M059J (cell line): ENCODE measurements at places on chromosomes 11 and 22. TPM values are rescaled to one million over a fixed set of nuclear protein-coding genes. Genes with fewer than 3 reads are reported as not detected.

GRCh38 chr11:102026959-102027358 is 20.3 kb upstream of the CFAP300 start:
- peak; percentile 6 for DNase-seq

DNA sequence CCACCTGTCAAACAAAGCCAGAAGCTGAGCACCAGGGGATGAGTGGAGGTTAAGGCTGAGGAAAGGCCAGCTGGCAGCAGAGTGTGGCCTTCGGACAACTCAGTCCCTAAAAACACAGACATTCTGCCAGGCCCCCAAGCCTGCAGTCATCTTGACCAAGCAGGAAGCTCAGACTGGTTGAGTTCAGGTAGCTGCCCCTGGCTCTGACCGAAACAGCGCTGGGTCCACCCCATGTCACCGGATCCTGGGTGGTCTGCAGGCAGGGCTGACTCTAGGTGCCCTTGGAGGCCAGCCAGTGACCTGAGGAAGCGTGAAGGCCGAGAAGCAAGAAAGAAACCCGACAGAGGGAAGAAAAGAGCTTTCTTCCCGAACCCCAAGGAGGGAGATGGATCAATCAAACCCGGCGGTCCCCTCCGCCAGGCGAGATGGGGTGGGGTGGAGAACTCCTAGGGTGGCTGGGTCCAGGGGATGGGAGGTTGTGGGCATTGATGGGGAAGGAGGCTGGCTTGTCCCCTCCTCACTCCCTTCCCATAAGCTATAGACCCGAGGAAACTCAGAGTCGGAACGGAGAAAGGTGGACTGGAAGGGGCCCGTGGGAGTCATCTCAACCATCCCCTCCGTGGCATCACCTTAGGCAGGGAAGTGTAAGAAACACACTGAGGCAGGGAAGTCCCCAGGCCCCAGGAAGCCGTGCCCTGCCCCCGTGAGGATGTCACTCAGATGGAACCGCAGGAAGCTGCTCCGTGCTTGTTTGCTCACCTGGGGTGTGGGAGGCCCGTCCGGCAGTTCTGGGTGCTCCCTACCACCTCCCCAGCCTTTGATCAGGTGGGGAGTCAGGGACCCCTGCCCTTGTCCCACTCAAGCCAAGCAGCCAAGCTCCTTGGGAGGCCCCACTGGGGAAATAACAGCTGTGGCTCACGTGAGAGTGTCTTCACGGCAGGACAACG is 11.7 kb downstream of the CXCR5 start:
- no peak for DNase-seq

Gene C22orf23
- 0.05 and 0.22 TPM in 2 replicates for total RNA-seq

Gene NADSYN1
- total RNA-seq = 21.1 and 23.8 TPM in 2 replicates

- DNase-seq = peak; percentile 1
Observed at GRCh38 chr11:117717485-117718314, 79.3 kb downstream of the DSCAML1 start.

GRCh38 chr11:76978818-76979217 is 55.4 kb upstream of the B3GNT6 start:
- no peak for DNase-seq

DNA sequence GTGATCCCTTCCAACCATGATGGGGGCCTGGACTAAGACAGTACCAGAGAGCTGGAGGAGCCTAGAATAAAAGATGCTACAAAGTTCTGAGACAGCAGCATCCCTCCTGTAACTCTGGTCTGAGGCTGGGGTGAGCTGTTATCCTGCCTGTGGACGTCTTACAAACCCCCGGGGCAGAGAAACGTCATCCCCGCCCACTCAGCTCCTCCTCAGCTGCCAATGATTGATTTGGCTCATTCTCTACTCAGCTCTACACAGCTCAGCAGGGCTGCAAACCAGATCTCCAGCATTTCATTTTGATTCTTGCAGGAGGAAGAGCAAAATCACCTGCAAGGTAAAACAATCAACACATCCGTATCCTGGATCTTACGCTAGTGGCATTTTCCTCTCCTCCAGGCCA is 55.5 kb downstream of the CSNK2A3 start:
- DNase-seq = no peak

DNA sequence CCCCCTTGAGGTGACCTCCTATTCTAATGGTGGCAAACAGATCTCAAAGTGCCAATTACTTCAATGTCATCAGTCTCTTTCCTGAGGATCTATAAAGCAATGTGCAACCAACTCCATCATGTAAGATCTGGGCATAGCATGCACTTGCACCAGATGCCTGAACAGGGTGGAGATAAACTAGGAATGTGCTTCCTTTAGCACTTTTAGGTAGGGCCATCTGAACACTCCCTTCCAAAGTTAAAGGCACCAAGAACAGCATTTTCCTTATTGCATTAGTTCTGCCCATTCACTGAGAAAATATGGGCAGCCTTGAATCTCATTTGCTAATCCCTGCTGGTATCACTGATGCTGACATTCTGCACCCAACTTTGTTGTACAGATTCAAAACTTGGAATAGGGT is 112.0 kb downstream of the SGSM3 start:
- no peak for DNase-seq

Gene PGAP2
- 12.4 and 13.9 TPM in 2 replicates for total RNA-seq

- DNase-seq = peak; percentile 73
Observed at GRCh38 chr11:8809939-8810539, 101.0 kb upstream of the AKIP1 start.

DNA sequence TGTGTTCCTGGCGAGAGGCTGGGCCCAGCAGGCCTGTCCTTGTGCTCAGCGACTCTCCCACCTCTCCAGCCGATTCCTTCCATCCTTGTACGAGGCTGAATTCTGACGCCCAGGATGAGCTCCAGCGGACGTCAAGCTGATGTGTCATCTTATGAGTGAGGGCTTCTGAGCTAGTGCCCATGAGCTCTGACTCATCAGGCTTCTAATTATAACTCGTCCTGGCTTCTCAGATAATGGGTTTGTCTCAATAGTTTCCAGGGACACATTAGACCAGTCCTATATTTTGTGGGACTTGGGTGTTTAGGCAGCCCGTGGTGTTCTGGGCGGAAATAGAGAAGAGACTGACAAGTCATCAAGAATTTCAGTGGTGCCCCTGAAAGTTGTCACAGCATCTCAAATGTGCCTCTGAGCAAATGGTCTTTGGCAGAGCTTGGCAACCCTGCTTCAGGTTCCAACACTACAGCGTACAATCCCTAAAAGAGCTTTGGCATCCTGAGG is 108.2 kb upstream of the CD44 start:
- peak; percentile 100 for DNase-seq

GRCh38 chr22:19870153-19871022 is 15.7 kb upstream of the GNB1L start:
- no peak for DNase-seq

- peak; percentile 37 for DNase-seq
Observed at GRCh38 chr11:12941671-12942070, 67.4 kb upstream of the RASSF10 start.

Gene PGA4
- total RNA-seq = not detected in 2 replicates

GRCh38 chr22:42596863-42597530 is 17.7 kb downstream of the POLDIP3 start:
- DNase-seq = no peak

- no peak for DNase-seq
Observed at GRCh38 chr22:46346680-46347405, 11.3 kb downstream of the TRMU start.

- DNase-seq = no peak
Observed at GRCh38 chr11:117457835-117458234, 130.2 kb downstream of the CEP164 start.

DNA sequence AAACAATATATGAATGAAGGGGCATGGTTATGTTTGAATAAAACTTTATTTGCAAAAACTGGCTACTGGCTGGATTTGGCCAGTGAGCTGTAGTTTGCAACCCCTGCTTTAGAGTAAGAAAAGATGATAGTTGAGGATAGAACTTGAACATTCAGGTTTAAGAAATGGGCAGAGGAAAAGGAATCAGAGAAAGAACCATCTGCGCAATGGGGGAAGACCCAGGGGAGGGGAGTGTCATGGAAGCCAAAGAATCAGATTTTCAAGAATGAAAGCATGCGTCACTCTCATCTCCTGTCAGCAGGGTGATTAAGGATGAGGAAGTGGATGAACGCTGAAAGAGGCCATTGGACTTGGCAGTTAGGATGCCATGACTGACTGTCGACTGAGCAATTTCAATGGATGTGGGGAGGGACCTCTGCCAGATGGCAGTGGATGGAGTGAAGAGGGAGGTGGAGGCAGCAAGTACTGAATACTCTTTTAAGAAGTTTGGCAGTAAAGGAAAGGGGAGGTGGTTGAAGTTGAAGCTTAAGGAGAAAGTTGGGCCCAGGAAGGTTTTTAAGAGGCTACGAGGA is 21.2 kb downstream of the FAT3 start:
- no peak for DNase-seq

GRCh38 chr11:75700940-75701339 is 16.7 kb upstream of the MOGAT2 start:
- DNase-seq = no peak

DNA sequence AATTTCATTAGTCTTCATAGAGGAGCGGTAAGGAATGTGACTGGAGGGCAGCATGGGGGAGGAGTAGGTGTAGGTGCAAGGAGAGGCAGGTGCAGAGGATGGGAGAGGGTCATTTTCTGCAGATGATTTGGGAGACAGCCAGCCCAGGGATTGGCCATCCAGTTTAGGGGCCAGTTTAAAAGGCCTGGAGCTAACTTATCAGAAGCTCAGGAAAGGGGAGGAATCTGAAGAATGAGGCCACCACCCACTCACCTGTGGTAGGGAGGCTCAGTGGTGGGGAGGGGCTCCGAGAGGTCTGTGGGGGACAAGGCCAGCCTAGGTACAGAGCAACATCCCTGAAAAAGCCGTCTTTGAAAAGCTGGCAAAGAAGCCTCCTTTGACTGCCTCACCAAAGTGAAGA is 110.8 kb upstream of the TMEM45B start:
- DNase-seq = no peak

- no peak for DNase-seq
Observed at GRCh38 chr11:21628641-21629040, 564.2 kb upstream of the ANO5 start.

DNA sequence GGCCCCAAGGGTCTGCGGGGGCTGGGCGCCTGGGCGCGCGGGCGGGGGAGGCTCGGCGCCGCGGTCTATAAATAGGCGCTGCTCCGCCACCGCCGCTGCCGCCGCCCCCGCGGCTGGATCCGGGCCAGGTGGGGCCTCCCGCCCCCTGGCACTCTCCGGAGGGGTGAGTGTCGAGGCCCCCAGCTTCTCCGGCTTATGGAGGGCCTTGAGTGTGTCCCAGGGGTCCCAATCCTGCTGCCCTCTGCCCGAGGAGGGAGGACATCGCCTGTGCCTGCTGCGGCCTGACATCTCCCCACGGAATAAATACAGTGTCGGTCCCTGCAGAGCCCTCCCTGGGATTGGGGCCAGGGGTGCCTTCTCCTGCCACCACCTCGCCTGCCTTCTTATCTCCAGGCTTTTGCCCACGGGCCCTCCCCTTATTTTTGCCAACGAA is 4.3 kb upstream of the GP1BB start:
- no peak for DNase-seq

DNA sequence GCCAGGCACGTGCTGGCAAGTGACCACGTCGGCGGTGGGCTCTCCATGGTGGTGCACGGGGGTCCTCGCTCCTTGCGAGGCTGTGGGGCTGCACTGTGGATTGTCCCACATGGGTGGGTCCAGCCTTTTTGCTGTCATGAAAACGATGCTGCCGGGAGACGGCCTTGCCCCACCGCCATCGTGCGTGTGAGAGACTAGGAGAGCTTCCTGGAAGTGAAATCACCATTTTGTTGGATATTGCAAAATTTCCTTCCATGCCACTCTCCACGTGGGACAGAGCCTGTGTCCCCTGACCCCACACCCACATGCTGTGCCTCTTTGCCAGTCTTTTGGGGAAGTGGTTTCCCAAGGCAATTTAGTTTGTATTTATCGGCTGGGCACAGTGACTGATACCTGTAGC is 18.2 kb upstream of the GRAMD4 start:
- DNase-seq = no peak

Gene SPTBN2
- total RNA-seq = 2.1 and 11.4 TPM in 2 replicates

Gene CHST1
- total RNA-seq = 0.02 and 0.17 TPM in 2 replicates

Gene ABCC8
- total RNA-seq = not detected in 2 replicates

DNA sequence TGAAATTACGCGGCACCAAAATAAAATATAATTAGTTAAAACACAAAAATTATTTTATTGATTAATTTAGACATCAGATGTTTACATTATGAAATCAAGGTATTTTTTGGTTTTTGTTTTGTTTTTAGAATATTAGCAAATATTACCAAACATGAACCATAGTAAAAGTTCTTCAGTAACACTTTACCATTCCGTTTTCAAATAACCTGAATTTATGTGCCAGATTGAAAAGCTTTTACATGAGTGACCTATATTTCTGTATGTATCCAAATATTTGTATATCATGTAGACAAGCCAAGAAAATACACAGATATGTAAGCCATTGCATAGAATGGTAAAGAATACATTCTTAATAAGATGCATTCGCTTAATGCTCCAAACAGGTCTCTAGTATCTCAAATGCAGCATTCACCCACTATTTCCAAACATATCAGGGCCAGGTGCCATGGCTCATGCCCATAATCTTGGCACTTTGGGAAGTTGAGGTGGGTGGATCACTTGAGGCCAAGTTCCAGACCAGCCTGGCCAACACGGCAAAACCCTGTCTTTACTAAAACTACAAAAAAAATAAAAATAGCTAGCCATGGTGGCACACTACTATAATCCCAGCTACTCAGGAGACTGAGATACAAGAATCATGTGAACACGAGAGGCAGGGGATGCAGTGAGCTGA is 102.4 kb upstream of the SERPIND1 start:
- no peak for DNase-seq

DNA sequence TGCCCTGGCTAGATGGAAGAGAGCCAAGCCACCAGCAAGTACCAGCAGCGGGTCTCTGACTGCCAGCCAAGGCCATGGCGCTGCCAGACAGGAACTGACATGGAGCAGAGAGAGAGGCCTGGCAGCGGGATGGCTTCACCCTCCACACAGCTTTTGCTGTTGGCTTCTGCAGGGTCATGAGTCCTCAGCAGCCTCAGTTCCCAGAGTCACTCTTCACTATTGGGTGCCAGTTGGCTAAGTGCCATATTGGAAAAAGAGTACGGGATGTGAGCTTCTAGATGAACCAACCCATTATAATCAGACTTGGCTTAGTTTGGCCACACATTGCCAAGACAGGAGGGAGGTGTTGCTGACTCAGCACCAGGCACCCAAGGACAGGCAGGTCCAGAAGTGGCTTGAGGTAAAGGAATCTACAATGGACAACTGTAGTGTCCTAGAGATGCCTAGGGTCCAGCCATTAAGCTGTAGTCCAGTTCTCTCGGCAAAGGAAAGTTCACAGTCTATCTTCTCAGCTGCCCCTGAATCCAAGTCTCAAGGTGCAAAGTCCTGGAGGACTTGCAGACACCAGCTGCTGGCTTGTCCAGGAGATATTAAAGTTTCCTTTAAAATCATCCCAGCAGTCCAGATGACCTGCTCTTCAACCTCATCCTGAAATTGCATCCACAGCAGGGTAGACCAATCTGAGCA is 40.7 kb upstream of the POU2AF1 start:
- no peak for DNase-seq

Gene GSTT2B
- total RNA-seq = 6.2 and 10.1 TPM in 2 replicates

Gene OR5B21
- not detected in 2 replicates for total RNA-seq

Gene EEF1G
- 940 and 974 TPM in 2 replicates for total RNA-seq

- DNase-seq = no peak
Observed at GRCh38 chr22:48398181-48398905, 1429.3 kb downstream of the BRD1 start.

Gene RFPL1
- not detected in 2 replicates for total RNA-seq

Gene IL10RA
- 0.07 TPM in 1 of 2 replicates, not detected in the other for total RNA-seq
